Left ventricle myocardium inferior (tissue), 1 donor: ENCODE measurements at places on chromosomes 7 and 10. TPM values are rescaled to one million over a fixed set of nuclear protein-coding genes. Genes with fewer than 3 reads are reported as not detected.

The ABCB4 gene
- 4.2 TPM for total RNA-seq

The DNAH11 gene
- total RNA-seq, result 0.74 TPM

The NPSR1 gene
- not detected for total RNA-seq

The PTER gene
- total RNA-seq, result 16.3 TPM

- H3K36me3 ChIP-seq, result no peaks in the 10 kb centered on the region
- H3K4me3 ChIP-seq, result no peak overlapping the region
- no peak for DNase-seq
These were observed 73.2 kb downstream of the SRI start for GRCh38 chr7:88146616-88147015.

DNA sequence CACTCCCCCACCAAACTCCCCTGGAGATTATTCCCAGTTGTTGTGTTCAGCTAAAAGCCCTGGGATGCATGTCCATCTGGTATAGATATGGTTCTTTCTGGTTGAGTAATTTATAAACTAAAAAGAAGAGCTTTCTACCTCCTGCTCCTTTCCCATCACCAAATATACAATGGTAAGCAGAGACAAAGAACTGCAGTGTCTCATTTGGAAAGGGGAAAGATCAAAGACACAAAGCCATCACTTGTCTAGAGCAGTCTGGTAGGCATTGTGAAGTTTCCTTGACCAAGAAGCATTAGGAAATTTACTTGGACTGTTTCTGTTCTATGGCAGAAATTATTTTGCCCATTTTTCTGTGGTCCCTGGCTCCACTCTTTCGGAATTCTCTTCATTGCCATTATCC lies 24.9 kb upstream of the PANK1 start:
- H3K27ac ChIP-seq, result no peak overlapping the region
- no peak for DNase-seq
- H3K4me3 ChIP-seq, result no peak overlapping the region
- no peaks in the 10 kb centered on the region for H3K36me3 ChIP-seq
- H3K27me3 ChIP-seq, result no peaks in the 10 kb centered on the region

DNA sequence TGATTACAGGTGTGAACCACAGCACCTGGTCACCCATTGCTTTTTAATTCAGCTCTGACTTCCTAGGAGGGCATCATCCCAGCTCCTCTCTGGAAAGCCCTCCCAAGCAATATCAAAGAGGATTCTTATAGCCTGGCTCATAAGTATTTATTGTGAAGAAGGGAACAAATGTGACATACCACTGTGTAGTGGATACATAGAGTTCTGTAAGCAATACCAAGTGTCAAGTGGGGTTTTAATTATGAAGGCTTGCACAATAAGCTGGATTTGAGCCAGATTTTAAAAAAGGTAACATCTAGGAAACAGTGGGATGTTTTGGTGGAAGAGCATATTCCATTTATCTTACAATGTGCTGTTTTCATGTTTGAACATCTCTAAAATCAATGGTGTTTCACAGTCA lies 19.0 kb upstream of the PRTFDC1 start:
- peak overlapping the region; percentile 3 for H3K27ac ChIP-seq
- no peak for DNase-seq
- no peaks in the 10 kb centered on the region for H3K36me3 ChIP-seq
- peaks cover 29% of the 10 kb centered on the region for H3K4me1 ChIP-seq

GRCh38 chr10:76902949-76903348 lies 734.7 kb downstream of the KCNMA1 start:
- H3K4me1 ChIP-seq, result peaks cover 8% of the 10 kb centered on the region
- H3K36me3 ChIP-seq, result no peaks in the 10 kb centered on the region
- H3K4me3 ChIP-seq, result no peak overlapping the region
- DNase-seq, result peak; percentile 67
- H3K27me3 ChIP-seq, result no peaks in the 10 kb centered on the region
- H3K27ac ChIP-seq, result no peak overlapping the region

DNA sequence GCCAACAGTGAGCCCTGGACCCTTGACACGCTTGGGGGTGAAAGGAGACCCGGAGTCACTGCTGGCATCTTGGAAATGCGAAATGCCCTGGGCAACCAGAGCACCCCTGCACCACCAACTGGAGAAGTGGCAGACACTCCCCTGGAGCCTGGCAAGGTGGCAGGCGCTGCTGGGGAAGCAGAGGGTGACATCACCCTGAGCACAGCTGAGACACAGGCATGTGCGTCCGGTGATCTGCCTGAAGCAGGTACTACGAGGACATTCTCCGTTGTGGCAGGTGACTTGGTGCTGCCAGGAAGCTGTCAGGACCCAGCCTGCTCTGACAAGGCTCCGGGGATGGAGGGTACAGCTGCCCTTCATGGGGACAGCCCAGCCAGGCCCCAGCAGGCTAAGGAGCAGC lies 98.5 kb downstream of the TACC2 start:
- H3K36me3 ChIP-seq, result peaks cover 52% of the 10 kb centered on the region
- H3K27me3 ChIP-seq, result no peaks in the 10 kb centered on the region
- no peak for DNase-seq
- H3K27ac ChIP-seq, result peak overlapping the region; percentile 23
- H3K4me1 ChIP-seq, result peaks cover 47% of the 10 kb centered on the region
- H3K4me3 ChIP-seq, result no peak overlapping the region

DNA sequence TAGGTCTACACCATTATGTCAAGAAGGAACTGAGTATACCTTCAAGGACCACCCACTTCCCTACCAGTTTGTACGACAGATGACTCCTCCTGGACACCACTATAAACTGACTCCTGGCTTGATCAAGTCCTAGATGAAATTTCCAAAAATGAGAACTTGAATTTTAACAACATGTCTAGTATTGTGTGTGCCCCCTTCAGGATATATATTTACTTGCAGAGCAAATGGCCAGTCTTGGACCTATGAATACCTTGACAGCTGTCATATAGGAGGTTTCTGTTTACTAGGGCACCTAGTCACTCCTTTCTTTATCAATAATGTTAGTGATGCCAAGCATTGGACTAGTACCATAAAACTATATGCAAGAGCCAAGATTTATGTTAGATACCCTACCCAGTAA lies 94.1 kb upstream of the TMEM26 start:
- H3K36me3 ChIP-seq, result no peaks in the 10 kb centered on the region
- H3K4me1 ChIP-seq, result no peaks in the 10 kb centered on the region
- no peak overlapping the region for H3K27ac ChIP-seq

- DNase-seq, result no peak
- H3K27ac ChIP-seq, result no peak overlapping the region
- H3K4me1 ChIP-seq, result no peaks in the 10 kb centered on the region
- no peaks in the 10 kb centered on the region for H3K36me3 ChIP-seq
- H3K4me3 ChIP-seq, result no peak overlapping the region
These were observed 9.6 kb upstream of the ZNF487 start for GRCh38 chr10:43427166-43427825.

DNA sequence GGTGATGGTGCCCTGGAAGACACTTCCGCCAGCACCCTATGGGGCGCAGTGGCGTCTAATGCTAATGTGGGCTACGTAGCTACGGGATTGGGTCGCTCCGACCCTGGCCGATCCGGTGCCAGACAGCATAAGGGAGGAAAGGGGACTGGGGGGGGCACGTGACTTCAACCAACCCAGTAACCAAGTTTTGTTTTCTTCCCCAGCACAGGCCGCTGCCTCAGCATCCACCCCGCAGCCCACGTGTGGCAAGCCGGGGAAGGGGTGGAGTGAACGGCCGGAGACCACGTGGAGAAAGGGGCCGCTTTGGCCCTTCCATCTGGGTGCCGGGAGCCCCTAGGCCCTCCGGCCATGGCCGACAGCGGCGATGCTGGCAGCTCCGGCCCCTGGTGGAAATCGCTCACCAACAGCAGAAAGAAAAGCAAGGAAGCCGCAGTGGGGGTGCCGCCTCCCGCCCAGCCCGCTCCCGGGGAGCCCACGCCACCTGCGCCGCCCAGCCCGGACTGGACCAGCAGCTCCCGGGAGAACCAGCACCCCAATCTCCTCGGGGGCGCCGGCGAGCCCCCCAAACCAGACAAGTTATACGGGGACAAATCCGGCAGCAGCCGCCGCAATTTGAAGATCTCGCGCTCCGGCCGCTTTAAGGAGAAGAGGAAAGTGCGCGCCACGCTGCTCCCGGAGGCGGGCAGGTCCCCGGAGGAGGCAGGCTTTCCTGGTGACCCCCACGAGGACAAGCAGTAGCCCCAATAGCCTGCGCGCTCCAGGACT lies 2.5 kb downstream of the PRR15 start:
- H3K4me3 ChIP-seq, result peak overlapping the region; percentile 69
- no peak overlapping the region for H3K27ac ChIP-seq
- no peak for DNase-seq
- no peaks in the 10 kb centered on the region for H3K36me3 ChIP-seq

DNA sequence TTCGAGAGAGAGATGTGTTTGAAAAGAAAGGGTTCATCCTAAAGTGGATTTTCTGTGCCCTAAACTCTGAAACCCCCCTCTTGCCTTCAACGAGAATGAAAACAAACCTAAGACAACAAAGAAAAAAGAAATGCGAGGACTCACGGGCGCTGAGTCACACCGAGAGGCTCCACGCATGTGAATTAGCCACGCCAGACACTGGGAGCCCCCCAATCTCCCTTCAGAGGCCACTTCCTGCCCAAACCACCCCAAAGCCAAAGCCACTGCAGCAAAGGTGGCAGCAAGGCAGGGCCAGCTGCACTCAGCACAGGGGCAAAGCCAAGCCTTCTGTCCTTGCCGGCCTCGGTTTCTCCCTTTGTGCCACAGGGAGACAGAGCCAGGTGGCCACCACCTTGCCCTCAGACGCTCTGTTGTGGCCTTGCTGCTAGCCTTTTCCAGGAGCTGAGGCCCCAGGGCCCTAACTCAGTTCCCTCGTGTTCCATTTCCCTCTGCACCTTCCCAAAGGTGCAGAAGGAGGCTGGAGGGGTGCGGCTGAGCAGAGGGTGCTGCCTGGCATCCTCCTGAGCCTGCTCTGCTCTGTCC lies 93.3 kb downstream of the FAM53B start:
- H3K27ac ChIP-seq, result peak overlapping the region; percentile 86
- DNase-seq, result no peak
- peaks cover 100% of the 10 kb centered on the region for H3K4me1 ChIP-seq
- H3K4me3 ChIP-seq, result no peak overlapping the region

DNA sequence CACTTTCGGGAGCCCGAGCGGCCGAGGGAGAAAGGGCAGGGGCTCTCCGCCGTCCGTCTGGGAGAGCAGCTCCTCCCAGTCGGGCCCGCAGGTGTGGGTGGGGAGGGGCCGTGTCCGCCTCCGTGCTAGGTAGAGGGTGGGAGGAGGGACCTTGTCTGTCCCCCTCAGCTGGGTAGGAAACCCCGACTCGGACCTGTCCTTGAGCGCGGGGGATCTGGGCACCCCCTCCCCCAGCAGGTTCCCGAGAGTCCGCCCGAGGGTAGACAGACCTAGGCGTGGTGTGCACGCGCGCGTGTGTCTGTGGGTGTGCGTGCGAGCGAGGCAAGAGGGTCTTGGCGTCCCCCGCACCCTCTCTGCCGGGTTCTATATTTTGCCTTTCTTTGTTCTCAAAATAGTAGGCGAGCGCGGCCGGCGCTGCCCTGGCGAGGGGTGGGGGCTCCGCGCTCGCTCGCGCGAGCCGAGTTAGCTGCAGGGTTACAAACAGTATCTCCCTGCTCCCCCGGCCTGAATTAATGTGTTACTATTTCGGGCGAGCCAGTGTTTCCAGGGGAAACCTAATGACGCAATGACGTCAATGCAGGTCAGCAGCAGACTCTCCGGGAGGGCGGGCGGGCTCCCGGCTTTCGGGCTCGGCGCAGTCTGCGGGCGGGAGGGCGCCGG lies 73.9 kb upstream of the LEP start:
- H3K27me3 ChIP-seq, result peaks cover 100% of the 10 kb centered on the region
- DNase-seq, result no peak
- H3K36me3 ChIP-seq, result no peaks in the 10 kb centered on the region
- peaks cover 25% of the 10 kb centered on the region for H3K4me1 ChIP-seq
- H3K4me3 ChIP-seq, result peak overlapping the region; percentile 63

DNA sequence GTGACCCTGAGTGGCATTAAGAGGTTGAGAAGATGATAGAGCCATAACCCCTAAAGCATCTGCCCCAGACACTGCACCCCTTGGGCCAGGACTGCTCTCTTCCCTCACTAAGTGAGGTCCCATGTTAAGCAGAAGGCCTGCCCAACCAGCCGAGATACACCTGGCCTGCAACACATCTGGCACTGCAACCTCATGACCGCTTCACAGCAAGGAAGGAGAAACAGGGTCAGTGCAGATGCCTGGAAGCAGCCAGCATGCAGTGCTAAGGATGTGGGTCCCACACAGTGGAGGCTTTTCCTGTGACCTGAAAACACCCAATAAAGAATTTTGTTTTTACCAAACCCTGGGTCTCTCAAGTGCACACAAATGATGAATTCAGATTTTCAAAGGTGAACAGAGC lies 7.4 kb downstream of the NOD1 start:
- H3K27me3 ChIP-seq, result no peaks in the 10 kb centered on the region
- H3K4me3 ChIP-seq, result peak overlapping the region; percentile 41
- peaks cover 100% of the 10 kb centered on the region for H3K4me1 ChIP-seq
- H3K36me3 ChIP-seq, result no peaks in the 10 kb centered on the region
- no peak for DNase-seq
